ENCODE measurements at places on chromosomes 13 and 19. TPM values are rescaled to one million over a fixed set of nuclear protein-coding genes. Genes with fewer than 3 reads are reported as not detected.

The SMAD9 gene
- 0.05 TPM for polyA plus RNA-seq

The RYR1 gene
- 4.5 TPM for polyA plus RNA-seq

The HNRNPM gene
- 352 TPM for polyA plus RNA-seq

- DNase-seq: no peak
Observed at GRCh38 chr19:17097593-17098126, 22.1 kb downstream of the MYO9B start.

DNA sequence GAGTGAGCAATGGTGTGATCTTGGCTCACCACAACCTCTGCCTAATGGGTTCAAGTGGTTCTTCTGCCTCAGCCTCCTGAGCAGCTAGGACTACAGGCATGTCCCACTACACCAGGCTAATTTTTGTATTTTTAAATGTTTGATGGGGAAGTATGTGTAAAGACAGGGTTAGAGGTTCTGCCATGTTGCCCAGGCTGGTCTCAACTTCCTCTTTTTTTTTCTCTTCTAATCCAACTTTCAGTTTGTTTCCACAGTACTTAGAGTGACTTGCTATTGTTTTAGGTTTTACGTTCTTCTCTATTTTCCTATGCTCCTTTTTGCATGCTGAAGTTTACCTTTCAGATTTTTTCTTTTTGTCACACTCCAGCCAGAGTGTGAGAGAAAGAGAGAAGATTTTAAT lies 1433.0 kb downstream of the UQCRFS1 start:
- no peak for DNase-seq

- DNase-seq: no peak
Observed at GRCh38 chr19:13128583-13128982, 10.5 kb downstream of the NACC1 start.

GRCh38 chr13:27962128-27962841 lies 6.8 kb downstream of the CDX2 start:
- no peak for DNase-seq

DNA sequence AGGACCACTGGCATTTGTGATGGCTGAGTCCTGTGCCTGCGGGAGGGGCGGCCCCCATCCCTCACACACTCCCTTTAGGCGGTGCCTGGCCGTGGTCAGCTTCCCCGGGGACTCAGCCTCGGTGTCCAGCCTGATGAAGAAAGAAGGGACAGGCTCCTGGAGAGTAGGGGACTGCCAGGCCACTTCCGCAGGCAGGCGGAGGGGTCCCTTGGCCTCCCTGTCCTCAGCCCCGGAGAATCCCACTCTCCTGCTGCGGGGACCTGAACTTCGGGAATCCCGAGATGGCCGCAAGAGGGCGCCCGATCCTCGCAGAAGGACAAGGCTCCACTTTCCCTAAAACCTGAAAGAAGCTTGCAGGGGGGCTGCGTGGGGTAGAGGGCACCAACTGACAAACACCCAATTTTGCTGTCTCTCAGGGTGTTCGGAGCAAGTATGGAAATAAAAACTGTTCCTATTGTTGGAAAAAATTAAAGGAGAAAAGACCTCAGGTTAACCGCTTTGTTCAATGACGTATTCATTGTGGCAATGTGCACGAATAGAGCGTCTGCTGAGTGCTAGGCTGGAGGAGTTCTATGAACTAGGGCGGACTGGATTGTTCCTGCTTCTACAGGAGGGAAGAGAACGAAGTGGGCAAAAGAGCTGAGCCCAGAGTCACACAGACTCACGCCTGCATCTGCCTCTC lies 297.3 kb downstream of the ZNF536 start:
- DNase-seq: peak; percentile 61

DNA sequence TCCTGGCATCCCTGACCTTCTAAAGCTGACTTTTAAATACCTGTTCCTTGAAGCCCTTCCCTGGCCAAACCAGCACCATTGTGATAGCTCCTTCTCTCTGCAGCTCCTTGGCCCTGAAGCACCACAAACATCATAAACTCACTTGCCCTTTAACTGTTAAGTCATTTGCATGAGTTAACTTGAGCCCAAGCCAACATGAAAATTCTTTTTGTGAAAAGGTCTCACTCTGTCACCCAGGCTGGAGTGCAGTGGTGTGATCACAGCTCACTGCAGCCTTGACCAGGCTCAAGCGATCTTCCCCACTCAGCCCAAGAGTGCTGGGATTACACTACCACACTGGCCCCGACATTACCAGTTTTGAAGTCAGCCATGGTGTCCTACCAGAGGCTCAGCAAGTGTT lies 87.8 kb downstream of the ZIC5 start:
- no peak for DNase-seq

DNA sequence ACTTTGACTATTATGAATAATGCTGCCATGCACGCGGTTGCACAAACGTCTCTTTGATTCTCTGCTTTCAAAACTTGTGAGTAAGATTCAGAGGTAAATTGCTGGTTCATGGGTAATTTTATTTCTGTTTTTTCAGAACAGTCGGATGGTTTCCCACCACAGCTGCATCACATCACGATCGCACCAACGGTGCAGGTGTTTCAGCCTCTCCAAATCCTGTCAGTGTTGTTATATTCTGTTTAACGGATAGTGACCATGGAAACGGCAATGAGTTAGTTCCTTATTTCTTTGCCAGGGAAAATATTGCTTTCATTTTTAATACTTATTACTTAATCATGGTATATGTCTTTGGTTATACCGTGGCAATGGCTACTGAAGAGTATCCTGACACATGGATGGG lies 19.1 kb upstream of the ZNF835 start:
- no peak for DNase-seq
